Gastroesophageal sphincter (tissue), 4 donors: ENCODE measurements at places on chromosomes 6 and 20.

GRCh38 chr20:33933469-33933909 lies 60.2 kb upstream of the RALY start:
- peak; percentile 83 for ATAC-seq

- no peak for ATAC-seq
Observed at GRCh38 chr20:32485770-32486478, 99.2 kb downstream of the NOL4L start.

- ATAC-seq = no peak
Observed at GRCh38 chr20:57412347-57413029, 21.3 kb downstream of the RBM38 start.

- no peak for ATAC-seq
Observed at GRCh38 chr6:90169374-90169773, 127.3 kb downstream of the BACH2 start.

- ATAC-seq = no peak
Observed at GRCh38 chr6:113449051-113449450, 408.1 kb upstream of the MARCKS start.

DNA sequence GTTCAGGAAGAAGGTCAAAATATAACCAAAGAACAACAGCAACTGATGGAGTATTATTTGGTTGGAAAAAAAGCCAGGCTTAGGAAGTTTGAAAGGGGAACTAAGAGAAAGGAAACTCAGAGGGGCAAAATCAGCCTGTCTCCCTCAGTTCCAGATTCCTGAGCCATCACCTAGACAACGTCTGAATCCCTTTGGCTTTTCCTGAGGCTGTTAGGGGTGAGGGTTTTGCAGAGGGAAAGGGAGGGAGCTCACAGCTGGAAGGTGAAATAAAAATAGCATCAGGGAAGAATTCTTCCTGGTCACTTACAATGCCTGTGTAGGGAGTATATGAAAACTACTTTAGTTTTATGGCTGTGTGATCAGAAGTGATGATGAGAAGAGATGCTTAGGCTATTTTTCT lies 100.5 kb downstream of the SOBP start:
- ATAC-seq = no peak
